Right forelimb (tissue), 1 donor: ENCODE measurements at places on chromosomes 3 and 15.
A peak's percentile ranks its signal among the peaks of the same experiment; 100 is the strongest.

DNA sequence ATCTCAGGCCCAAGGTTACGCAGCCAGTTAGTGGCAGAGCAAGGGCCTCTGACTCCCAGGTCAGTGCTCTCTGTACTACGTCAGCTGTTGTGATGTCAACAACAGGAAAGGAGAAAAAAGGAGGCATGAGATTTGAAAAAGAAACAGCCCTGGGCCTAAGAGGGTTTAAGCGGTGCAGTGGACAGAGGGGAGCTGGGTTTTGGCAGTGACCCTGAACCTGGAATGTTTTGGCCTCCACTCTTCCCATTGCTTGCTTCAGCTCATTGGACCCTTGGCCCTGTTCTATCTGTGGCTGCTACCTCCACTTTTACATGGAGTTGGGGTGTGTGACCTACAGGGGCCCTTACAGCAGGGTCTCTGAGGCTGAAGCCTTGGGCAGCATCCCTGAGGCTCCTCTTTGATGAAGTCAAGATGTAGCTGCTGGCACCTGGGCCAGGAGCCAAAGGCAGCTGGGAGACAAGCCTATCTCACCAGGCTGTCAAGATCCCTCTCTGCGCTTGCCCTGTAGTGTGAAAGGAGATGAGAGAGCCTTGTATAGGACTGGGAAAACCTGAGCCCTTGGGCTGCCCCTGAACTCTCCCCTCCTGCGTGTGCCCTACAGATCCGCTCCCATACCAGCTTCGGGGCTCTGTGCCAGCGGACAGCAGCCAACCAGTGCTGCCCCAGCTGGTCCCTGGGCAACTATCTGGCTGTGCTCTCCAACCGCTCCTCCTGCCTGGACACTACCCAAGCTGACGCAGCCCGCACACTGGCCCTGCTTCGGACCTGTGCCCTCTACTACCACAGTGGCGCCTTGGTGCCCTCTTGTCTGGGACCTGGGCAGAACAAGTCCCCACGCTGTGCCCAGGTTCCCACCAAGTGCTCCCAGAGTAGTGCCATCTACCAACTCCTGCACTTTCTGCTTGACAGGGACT lies 8.7 kb downstream of the DISP2 start:
- DNase-seq: no peak

DNA sequence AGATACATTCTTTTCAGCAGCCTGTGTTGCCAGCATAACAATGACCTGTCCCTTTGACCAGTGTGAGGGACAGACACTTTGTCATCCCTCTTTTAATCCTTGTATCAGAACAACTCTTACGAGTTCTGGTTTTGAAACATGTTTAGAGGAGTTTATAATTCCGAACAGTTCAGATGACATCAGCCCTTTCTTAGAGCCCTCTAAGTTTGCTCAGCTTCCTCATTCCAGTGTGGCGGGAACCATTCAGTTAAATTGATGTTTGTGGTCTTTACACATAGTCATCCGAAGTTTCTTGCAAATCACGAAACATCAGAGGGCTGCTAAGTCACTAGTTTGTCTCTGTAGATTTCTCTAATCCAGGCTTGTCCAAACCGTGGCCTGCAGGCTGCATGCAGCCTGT lies 102.5 kb downstream of the AKAP13 start:
- DNase-seq: no peak

DNA sequence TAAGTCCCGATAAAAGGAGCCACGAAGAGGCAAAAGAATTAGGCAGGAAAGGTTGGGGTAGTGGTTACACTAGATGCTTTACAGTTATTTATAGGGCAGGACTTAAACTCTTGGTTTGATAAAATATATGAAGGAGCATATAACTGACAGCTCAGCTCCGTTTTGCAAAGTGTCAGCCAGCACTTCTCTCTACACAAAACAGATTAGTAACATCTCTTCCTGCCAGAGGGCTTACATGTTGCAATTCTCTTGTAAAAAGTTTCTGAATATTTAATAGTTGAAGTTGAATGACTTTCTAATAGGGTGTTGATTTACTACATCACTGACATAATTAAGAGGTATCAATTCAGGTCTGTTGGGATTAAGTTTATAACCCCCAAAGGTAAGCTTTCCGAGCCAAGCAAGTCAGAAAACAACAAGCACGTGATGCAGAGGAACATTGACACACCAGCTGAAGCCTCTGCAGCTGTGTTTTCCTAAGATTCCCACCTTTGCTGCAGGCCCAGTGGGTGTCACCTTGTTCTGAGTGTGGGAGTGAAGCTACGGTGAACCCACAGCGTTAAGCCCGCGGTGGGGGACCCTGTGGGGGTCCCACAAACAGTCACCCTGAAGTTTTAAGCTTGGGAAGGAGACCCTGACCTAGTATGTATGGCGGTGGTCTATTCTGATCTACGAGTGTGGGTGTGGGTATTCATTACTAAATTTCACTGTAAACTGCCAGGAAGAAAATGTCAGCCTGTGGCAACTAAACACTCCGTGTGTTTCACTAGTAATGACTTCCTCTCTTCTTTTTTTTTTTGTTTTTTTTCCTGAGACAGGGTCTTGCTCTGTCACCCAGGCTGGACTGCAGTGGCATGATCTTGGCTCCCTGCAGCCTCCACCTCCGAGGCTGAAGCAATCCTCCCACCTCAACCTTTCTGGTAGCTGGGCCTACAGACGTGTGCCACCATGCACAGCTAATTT lies 22.0 kb upstream of the ATP13A3 start:
- DNase-seq: no peak

DNA sequence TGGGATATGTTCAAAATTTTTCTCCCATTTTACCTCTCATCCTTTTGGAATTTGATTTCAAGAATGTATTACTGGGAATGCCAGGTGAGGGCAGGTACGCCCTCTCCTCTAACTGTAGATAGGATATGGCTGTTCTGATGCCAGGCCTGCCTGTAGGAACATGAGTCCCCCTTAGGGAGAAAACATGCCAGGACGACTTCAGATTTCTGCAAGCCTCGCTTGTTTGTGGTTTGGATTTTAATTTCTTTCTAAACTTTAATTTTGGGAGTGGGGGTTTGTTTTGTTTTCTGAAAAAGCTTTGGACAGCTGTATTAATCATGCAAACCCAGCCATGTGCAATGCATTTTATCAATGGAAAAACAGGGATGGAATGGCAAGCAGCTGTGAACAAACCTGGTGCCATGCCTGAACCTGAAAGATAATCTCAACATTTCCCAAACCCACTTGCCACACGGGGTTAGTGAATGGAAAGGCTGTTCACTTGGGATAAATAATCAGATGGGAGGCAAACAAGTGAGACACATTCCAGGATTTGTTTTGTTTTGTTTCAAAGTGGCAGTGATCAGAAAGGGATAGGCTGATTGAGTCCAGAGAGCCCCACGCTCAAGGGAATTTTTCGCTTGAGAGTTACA lies 207.6 kb downstream of the GAP43 start:
- no peak for DNase-seq

GRCh38 chr3:23341147-23341838 lies 138.2 kb downstream of the UBE2E2 start:
- no peak for DNase-seq

DNA sequence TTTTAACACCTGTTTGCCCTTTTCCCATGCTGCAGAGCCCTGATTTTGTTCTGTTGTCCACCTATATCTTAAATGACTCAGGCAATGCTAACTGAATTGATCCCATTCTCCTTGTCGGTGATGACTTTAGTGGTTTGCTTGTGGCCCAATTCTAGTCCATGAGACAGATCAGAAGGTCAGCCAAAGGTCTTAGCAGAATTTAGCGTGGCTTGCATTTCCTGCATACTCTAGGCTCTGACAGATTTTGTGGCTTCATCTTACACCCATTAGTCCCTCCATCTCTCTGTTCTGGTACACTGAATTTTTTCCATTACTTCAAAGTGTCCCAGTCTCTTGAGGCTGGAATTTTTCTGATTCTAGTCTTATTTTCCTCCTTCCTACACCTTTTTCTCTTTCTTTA lies 161.9 kb downstream of the STAC start:
- DNase-seq: no peak

DNA sequence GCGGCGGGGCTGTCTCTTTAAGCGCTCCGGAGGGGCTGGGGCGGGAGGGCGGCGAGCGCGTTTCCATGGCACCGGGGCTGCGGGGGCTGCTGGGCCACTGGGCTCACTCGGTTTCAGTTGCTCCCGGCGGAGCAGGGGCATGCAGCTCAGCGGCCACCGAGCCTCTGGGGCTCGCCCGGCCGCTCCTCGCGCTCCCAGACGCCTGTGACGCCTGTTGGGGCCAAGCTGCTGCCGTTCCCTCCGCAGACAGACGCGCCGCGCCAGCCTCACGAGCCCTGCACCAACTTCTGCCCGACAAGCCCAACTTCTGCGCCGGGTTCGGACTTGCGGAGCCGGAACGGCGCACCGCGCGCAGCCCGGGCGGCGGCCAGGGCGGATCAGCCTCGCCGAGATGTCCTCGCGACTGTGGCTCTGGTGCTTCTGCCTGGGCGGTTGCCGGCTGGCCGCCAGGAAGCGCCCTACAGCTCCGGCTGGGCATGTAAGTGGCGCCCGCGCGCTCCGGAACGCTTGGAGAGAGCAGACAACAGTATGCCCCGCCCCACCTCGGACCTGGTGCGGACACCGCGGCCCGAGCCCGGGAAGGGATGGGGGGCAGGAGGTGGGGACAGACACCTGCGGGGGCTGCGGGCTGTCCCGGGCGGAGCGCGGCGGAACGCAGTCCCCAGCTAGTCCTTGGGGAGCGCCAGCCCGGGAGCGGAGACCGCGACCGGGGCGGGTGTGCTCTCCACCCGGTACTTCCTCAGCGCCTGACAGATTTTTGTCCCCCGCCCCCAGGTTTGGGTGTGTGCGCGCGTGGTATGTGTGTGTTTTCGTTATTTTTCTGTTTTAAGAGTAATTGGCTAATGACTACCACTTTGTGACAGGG lies 154.1 kb upstream of the GOLIM4 start:
- peak; percentile 84 for DNase-seq

GRCh38 chr3:155418407-155418806 lies 124.9 kb upstream of the STRIT1 start:
- no peak for DNase-seq

DNA sequence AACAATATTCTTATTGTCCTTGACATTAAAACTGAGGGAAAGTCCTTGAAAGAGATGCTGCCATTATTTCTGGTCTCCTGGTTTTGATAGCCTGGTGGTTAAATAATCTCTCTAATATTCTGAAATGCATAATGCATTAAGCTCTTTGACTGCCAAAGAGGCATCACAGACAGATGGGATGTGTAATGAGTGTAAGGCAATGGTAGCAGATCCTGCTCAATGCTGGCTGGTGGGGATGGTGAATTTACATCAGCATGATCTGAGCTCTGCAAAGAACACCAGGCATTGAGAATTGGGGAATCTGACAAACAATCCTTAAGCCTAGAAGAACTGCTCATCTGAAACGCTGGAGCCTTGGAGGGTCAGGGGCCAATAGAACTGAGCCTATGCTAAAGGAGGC lies 528.6 kb upstream of the LMCD1 start:
- no peak for DNase-seq

DNA sequence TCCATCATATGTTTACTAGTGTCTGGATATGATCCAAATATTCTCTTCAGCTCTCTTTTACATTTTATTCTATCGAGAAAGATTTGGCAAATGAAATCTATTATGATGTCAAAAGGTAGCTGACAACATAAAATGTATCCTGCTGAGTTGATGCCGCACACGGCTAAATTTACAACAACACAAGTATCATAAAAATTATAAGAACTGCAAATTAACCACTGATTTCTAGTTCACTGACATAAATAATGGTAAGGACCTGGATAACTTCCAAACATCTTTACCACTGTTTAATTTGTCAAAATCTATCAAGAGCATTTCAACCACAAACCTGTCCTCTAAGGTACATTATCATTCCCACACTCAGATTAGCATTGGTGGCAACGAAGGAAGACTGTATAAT lies 244.5 kb downstream of the FOXP1 start:
- no peak for DNase-seq

GRCh38 chr3:155934230-155934629 lies 63.8 kb downstream of the GMPS start:
- no peak for DNase-seq

DNA sequence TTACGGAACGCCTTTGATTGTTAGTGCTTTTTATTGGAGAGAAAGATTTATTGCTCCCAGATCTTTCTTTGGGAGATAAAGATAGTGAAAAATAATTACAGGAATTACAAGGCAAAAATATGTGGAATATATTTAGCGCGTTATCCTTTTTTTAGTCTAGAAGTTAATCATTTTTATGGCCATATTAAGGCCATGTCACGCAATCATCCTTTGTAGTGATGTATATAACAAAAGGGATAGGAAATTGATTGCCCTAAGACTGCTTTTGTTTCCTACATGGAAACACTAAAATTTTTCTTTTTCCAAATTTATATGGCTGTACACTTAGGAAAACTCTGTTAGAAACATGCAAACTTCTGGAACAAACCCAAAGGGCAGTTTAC lies 1.5 kb downstream of the TRPC1 start:
- no peak for DNase-seq

DNA sequence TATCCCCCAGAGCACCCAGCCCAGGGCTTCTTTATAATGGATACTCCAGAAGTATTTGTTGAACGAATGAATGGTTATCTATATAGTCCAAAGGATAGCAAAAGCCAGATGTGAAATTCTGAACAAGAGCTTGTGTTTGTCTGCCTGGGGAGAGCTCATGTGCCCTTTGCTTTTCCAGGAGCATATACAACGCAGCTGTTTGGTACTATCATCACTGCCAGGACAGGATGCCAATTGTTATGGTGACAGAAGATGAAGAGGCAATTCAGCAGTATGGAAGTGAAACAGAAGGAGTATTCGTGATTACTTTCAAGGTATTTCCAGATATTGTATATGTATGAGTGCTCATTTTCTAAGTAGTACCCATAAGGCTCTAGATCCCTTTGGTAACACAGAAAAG lies 15.2 kb downstream of the DIS3L start:
- no peak for DNase-seq

GRCh38 chr3:71035314-71035713 lies 548.2 kb downstream of the FOXP1 start:
- no peak for DNase-seq

DNA sequence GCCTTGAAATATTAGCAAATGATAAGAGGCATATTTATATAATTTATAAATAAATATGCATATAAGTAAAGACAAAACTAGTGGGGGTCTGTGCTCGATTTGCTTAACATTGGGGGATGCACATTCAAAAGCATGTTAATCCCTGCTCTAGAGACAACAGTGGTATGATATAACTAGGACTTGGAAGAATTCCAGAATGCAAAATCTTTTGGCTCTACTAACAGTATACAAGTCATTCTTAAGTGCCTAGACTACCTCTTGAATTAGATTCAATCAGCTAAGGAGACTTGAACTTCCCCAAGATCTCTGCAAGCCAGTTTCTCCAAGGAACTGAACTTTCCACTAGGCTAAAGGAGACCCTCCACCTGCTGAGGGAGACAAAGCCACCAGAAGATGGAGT lies 282.7 kb upstream of the RORA start:
- DNase-seq: no peak

GRCh38 chr15:85311647-85312046 lies 68.8 kb upstream of the AKAP13 start:
- no peak for DNase-seq

GRCh38 chr3:160953686-160954085 lies 151.5 kb downstream of the B3GALNT1 start:
- no peak for DNase-seq

GRCh38 chr3:36738702-36739101 lies 25.7 kb downstream of the DCLK3 start:
- DNase-seq: no peak
